Immature natural killer cell (primary cell): ENCODE measurements at places on chromosomes 6 and 20.

GRCh38 chr6:82902290-82902689 is 163.4 kb downstream of the UBE3D start:
- no peak for DNase-seq

DNA sequence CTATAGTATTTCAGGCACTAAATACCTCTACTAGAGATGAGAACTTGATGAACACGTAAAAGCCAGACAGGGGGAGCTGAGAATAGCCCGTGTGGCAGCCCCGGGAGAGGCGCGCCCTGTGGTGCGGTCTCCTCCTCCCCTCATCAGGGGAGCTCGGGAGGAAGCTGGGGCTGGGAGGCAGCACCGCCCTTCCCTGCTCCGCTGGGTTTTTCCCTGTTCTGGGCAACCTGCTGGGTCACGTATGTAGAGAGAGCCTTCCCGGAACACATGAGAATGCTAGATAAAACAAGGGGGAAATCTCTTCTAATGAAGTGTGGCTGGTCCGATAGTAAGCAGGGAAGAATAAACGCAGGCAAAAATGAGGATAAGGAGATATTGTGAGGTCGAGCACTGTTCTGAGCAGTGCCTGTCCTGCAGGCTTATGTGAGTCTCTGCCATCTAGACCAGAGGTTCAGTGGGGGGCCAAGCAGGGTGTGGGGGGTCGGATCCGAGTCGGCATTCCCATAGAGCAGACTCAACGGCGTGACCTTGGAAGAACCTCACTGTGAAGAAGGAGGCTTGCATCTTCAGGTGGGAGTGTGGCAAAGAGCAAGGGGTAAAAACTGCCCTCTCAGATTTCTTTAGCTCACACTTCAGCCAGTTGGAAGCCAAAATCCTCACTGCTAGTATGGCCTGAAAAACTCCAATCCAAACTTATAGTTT is 13.4 kb upstream of the RPS6KA2 start:
- DNase-seq, result no peak

GRCh38 chr6:83927470-83927869 is 68.0 kb downstream of the CYB5R4 start:
- no peak for DNase-seq

DNA sequence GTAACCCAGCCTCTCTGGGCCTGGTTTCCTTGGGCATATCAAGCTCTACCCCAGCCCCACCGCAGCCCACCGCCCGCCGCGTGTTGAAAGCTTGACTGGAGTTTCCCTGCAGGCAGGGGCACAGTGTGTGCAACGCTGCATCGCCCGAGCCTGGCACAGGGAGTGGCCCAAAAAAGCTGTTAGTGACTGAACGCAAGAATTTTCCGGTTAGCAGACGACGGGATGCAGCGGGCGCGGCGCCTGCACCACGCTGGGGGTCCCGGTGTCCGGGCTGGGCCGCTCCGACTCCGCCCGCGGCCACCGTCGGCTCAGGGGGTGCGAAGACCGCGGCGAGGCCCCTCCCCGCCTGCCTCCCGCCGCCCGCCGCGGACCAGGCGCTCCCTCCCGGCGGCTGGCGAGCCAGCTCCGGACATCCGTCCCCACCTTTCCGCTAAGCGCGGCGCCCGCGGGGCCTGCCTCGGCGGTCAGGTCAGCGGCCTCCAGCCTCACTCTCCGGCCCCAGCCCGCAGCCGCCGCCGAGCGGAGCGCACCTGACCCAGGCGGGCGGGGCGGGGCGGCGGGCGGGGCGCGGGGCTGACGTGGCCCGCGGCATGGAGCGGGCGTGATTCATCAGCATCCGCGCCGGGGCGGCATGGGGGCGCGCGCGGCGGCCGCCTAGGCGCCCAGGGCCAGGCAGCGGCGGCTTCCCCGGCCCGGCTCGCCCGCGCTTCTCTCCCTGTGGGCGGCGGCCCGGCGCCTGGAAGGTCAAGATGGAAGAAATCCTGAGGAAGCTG is at the start of gene ARFGEF3:
Gene ARFGEF3, plus strand, starts transcription at position 602 of the 773 bp plus-strand sequence. Its CDS starts 148 bp downstream, at position 750.
- peak; percentile 55 for DNase-seq

GRCh38 chr20:48283470-48284110 is 498.3 kb upstream of the SULF2 start:
- no peak for DNase-seq

- DNase-seq, result no peak
Measured at GRCh38 chr6:26006086-26006939, 43.7 kb downstream of the TRIM38 start.

- no peak for DNase-seq
Measured at GRCh38 chr6:7270320-7271204, 42.4 kb downstream of the SSR1 start.

DNA sequence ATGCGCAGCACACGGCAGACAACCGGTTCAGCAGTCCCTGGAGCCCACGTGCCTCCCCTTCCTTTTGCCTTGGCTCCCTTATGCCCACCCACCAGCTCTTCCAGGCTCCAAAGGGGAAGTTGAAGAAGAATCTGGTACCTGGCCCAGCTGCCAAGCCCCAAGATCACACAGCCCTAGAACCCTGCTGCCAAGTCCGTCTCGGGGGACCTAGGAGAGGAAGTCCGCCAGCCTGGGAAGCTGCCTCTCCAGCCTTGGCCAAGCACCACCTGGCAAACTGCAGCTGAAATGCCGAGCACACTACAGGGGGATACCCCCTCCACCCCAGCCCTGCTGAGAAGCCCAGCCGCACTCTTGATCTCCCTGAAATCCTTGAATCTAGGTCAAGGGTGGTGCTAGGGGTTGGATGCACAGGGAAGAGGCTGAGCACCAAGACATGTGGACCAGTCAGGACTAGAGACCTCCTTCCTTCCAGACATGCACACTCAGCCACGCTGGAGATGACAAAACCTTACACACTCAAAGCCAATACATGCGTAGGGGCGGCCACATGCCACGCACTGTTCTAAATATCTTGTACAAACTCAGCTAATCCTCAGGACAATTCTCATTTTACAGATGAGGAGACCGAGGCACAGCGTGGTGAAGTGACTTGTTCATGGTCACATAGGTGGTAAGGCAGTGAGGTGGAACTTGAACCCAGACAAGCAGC is 124.1 kb downstream of the PREX1 start:
- no peak for DNase-seq

DNA sequence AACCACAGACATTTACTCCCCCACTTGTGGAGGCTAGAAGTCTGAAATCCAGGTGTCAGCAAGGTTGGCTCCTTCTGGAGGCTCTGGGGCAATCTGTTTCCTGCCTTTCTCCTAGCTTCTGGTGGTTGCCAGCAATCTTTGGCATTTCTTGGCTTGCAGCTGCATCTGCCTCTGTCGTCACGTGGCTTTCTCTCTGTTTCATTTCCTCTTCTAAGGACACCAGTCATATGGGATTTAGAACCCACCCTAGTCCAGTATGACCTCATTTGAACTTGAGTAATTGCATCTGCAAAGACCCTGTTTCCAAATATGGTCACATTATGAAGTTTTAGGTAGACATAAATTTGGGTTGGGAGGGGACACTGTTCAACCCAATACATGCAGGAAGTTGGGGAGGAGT is 56.2 kb upstream of the EPB41L1 start:
- no peak for DNase-seq

- DNase-seq, result no peak
Measured at GRCh38 chr20:15487682-15488081, 1085.6 kb downstream of the KIF16B start.

DNA sequence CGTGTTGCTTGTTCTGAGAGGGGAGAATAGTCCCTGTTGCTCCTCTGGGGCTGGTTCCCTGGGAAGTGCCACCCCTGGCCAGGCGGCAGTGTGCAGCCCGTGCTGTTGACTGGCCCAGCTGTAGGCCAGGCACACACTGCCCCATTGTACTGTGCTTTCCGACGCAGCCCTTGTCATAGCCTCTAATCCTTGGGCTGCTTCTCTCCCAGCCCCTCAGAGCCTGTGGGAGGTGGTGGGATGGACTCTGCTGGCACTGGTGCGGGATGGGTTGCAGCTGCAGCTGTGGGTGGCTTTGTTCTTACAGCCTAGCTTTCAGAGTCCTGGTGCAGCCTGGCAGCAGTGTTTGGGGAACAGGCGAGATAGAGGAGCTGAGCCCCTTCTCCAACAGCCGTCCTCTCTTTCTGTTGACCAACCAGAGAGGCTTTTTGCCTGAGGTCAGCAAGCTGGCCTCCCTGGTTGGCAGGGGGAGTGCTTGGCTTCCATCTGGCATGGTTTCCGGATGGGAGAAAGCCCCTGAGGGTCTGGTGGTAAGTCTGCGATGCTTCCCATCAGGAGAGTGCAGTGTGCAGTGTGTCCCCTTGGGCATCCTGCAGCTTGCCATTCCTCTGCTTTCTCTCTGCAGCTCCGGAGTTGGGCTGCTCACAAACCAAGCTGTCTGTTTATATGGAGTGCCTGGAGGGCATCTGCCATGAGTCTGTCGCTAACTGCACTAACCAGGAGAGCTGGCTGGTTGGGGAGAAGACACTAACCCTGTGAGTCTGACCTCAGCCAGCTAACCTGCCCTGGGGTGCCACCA is 12.1 kb downstream of the TJAP1 start:
- DNase-seq, result no peak

DNA sequence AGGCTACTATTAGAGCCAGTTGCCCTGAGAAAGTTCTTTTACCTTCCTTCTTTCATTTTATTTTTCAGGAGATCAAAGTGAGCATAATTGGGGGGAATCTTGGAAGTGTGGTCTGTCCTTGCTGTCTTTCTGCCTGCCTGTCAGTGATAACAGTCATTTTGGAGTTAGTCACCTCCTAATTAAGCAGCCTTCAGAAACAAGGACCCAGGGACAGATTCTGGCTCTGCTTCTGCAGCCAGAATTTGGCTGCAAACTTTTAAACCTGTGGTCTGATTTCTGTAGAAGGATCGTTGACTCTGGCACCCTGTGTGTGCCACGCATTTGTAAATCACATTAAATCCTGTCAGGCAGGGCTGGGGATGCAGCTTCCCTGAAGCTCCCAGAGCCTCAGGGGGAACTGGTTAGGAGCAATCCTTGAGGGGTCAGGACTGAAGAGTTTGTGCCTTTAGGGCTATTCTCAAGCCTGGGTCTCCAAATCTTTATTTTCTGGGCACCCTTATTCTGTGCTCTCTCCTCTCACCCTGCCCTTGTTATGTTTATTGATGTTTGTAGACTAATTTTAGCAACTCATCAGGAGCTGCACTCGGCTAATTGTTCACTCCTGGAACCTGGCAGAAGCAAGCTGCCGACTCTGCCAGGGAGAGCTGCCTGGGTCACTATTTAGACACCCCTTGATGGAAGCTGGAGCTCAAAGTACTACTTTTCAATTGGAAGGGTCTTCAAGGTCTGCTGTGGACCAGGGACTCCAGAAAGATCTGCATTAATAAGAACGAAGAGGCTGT is 6.8 kb downstream of the NOX3 start:
- no peak for DNase-seq

DNA sequence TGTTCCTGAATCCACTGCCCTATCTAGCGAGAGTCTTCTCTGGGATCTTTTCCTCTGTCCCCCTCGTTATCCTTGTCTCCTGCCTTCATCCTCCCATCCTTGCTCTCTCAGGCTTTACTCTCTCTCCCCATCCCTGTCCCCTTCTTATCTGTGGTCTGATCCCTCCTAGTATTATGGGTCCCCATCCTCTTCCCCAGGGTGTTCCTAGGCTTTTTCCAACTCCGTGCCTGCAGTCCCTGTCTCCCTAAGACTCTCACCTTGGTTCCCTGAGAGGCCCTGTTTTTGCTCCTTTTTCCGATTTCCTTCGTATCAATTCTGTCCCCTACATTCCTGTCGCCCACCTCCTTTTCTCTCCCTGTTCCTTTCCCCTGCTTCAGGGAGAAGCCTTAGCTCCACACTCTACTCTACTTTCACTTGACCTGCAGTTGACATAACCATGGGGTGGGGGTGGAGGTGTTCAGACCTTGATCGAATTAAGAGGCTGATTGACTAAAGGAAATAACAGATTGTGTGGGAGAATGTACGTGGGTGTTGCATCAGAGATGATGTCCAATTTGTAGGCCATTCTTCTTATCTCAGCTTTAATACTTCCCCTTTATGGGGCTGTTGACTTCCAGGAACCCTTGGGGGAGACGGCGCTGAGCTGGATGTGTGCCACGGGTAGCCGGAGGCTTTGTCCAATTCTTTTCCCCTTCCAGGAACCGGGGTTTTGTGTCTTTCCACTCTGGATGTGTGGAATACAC is 905 bp downstream of the PPARD start:
- DNase-seq, result no peak
